ENCODE measurements at places on chromosomes 5 and 9.

GRCh38 chr5:143116814-143117213 lies 286.7 kb downstream of the NR3C1 start:
- DNase-seq = no peak

- DNase-seq = peak; percentile 85
Measured at GRCh38 chr5:1385395-1386273, 40.7 kb upstream of the CLPTM1L start.

DNA sequence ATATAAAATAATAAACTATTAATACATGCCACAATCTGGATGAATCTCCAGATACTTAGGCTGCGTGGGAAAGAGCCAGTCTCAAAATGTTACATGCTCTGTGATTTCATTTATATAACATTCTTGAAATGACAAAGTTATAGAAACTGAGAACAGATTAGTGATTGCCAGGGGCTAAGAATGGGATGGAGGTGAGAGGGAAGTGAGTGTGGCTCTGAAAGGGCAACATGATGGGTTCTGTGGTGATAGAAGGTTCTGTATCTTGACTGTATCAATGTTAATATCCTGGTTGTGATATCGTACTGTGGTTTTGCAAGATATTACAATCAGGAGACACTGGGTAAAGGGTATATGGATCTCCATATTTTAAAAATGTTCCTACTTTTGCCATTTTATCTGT lies 50.7 kb downstream of the SPEF2 start:
- peak; percentile 63 for DNase-seq

DNA sequence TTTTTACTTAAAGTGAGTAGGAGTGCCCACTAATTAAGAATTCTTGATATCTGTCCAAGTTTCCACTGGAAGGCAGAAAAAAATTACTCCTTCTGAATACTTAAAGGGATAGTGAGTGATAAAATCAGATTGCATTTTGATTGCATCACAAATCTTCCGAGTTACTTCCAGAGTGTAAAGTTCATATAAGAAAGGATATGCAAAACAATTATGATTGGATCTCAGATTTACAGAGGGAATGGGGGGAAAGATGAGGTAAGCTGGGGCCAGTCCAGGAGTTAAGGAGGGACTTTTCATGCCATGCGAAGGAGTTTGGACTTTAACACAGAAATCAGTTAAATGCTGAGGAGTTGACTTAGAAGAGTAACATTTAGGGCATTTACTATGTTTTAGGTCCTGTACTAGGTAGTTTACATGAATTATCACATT lies 9.3 kb upstream of the RNF145 start:
- no peak for DNase-seq

DNA sequence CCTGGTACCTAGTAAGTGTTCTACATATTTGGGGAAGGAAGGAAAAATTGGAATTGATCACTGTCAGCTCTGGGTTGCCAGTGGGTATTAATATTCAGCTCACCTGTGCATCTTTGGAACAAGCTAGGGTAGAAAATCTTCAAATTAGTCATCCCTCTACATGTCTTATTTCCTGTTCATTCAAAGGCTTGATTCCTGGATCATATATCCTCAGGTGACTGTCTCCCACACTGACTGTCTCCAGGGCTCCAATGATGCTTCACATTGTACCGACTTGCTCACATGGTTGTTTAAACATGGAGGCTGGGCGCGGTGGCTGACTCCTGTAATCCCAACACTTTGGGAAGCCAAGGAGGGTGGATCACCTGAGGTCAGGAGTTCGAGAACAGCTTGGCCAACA lies 11.6 kb upstream of the SUSD1 start:
- DNase-seq = no peak

GRCh38 chr5:149153751-149154610 lies 12.7 kb downstream of the ABLIM3 start:
- DNase-seq = no peak

GRCh38 chr9:121651295-121652020 lies at the start of gene DAB2IP:
TSS of gene DAB2IP (plus strand) at chr9:121651634. CDS start at chr9:121651776, 142 bp downstream.
- DNase-seq = no peak

- no peak for DNase-seq
Measured at GRCh38 chr5:116046261-116046660, 14.0 kb downstream of the ARL14EPL start.

DNA sequence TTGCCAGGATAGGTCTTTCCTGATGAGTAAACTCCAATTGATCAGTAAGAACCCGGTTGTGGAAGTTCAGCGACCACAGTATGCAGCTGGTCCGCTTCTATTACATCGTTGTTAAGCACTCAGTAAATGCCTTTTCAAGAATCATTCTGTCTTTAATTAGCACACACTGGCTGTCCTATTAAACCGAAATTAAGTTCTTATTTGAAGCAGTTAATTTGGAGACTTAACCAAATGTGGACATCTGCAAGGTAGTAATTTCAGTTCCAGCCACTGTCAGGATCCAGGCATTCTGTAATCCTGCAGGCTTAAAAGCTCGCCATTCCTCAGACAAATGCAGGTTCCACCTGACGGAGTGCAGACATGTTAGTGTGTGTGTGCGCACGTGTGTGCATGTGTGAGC lies 254.6 kb downstream of the IRX2 start:
- no peak for DNase-seq

DNA sequence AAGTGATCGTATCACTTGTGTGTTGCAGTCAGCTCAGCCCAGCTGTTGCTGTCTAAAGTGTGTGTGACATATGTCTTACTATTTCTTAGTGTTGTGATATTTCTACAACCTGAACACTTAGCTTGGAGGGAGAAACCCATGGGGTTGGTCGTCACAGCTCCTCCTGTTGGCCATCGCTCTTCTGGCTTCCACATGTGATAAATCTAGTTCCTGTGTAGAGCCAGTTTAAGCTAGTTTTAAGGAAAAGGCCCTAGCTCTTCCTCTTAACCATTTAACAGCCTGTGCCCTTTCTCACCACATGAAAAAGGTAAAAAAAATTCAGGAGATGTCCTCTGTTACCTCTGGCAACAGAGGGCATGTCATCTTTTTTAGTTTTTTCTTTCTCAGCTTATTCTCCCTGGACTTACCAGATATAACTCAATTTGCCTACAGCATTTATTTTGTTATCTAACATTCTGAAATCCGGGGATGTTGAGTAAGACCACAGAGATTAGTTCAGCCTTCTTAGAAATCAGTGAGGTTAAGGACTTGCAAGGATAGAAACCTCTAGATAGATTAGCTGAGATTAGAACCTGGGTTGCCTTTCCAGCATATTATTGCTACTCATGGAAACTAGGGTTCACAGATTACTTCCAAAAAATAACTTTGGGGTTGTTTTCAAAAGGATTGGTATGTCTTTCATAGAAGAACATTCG lies 100.4 kb downstream of the GAPVD1 start:
- peak; percentile 16 for DNase-seq

DNA sequence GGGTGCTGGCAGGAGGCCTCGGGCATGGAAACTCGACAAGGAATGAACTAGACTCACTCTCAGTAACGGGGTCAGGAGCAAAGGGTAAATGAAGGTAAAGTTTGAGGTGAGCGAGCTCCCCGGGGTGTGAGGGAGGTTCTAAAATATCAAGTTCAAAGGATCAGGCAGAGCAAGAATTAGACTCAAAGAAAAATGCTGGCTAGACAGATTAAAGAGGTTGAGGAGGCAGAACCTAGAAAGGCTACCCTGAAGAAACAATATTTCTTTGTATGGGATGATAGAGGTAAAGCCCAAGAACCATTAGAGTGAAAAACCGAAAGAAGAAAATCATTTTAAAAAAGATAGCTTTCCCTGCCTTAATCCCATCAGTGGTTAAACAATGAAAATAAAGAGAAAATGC lies 386.7 kb upstream of the MEF2C start:
- DNase-seq = no peak

GRCh38 chr9:75780185-75780584 lies 110.3 kb upstream of the PCSK5 start:
- DNase-seq = no peak

DNA sequence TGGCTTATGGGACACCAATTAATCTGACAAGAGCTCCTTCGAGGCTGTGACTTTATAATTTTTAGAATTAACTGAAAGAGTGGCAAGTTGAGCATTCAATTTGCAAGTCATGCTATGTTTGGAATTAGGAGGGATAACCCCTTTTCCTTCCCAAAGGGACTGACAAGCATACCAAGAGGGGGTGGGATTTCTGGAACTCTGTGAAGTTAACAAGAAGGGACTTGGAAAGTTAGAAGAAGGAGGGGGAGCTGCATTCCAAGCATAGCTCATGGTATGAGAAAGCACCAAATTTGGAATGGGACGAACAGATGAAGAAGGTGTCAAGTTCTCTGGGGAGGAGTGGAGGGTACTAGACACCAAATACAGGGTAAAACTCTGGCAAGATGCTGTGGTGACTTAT lies 8.9 kb upstream of the PALM2AKAP2 start:
- DNase-seq = no peak

- DNase-seq = peak; percentile 33
Measured at GRCh38 chr5:171419688-171420430, 412 bp downstream of the FGF18 start.

- DNase-seq = no peak
Measured at GRCh38 chr5:91712718-91713117, 329.6 kb upstream of the ARRDC3 start.

DNA sequence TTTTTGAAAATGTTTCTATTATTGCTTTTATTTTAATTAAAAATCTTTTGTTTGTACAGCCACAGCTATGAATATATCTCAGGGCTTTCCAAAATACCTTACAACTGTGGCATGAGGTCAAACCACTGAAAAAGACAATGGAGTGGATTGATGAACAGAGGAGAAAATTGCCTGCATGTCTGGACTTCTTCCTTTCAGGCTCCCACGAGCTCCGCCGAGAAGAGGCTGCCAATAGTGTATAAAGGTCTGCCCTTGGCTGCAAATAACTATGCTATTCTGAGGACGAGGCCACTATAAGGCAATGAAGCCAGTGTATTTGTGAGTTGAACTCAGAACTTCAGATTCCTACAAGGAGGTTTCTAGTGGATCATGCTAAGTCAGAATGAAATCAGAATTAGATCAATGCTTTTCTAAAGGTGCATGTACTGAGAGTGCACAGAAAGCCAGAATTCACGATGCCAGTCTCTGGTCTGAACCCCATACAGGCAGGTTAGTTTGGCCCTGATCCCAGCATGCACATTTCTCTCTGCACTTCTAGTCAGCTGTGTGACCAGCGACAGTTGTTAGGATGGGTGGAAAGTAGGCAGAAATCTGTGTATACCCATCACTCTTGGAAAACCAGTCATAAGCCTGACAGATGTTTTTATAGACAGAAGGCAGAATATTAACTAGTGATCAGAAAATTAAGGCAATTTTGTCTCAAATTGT lies 42.7 kb upstream of the PLPP1 start:
- no peak for DNase-seq

- peak; percentile 98 for DNase-seq
Measured at GRCh38 chr5:67206929-67207328, 10.3 kb upstream of the CD180 start.

DNA sequence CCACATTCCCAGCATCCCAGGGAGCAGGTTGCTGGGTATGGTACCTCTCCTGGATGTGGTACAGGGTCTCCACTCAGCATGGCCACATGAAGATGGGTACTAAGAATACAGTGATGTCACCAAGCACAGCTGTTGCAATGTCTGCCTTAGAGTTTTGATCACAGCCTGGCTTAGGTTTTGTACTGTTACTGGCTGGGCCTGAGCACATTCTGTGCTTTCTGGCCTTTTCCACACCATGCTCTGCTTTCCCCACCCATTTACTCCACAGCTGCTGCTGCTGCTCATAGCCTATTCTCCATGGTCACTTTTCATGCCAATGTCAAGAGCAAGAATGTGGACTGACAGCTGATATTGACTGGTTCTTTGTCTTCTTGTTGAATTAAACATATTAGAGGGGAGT lies 481.9 kb downstream of the ARHGEF28 start:
- DNase-seq = no peak

DNA sequence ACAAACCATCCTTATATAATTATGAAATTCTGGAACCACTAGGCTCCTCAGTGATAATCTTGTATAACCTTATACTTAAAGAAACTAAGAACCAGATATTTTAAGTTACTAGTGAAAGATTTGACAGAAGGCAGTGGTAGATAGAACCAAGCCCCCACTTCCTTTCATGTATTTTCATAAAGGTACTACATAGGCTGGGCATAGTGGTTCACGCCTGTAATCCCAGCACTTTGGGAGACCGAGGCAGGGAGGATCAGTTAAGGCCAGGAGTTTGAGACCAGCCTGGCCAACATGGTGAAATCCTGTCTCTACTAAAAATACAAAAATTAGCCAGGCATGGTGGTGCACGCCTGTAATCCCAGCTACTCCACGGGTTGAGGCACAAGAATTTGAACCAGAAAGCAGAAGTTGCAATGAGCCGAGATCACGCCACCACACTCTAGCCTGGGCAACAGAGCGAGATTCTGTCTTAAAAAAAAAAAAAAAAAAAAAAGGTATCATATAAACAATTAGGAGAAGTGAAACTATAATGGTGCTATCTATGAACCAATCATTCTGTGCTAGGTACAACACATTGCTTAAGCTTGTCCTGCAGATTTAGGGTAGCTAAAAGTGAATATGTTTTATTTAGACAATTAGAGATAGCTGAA lies 27.9 kb upstream of the DTWD2 start:
- no peak for DNase-seq

- DNase-seq = no peak
Measured at GRCh38 chr5:16810208-16810854, 125.8 kb downstream of the MYO10 start.

DNA sequence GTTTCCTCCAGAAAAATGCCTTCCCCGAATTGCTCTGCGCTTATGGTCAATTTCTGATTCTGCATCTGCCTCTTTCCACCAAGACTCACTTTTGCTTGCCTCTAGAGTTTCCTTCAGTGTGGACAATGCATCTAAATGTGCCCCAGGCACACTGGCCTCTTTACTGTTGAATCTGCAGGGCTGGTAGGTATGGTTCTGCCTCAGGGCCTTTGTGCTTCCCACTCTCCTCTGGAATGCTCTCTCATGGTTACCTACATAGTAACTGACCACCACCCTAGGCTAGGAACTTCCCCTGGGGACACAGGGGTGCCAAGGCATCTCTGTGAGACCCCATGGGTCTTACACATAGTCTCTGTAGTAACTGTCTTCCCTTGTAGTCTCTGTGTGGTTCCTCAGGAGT lies 1258.6 kb downstream of the CDH12 start:
- DNase-seq = no peak

- peak; percentile 85 for DNase-seq
Measured at GRCh38 chr9:130053504-130054324, at the start of gene GPR107. TSS of gene GPR107 (plus strand) at chr9:130053906. CDS start at chr9:130053933, 27 bp downstream.

GRCh38 chr9:39108145-39108544 lies 179.8 kb downstream of the CNTNAP3 start:
- no peak for DNase-seq

DNA sequence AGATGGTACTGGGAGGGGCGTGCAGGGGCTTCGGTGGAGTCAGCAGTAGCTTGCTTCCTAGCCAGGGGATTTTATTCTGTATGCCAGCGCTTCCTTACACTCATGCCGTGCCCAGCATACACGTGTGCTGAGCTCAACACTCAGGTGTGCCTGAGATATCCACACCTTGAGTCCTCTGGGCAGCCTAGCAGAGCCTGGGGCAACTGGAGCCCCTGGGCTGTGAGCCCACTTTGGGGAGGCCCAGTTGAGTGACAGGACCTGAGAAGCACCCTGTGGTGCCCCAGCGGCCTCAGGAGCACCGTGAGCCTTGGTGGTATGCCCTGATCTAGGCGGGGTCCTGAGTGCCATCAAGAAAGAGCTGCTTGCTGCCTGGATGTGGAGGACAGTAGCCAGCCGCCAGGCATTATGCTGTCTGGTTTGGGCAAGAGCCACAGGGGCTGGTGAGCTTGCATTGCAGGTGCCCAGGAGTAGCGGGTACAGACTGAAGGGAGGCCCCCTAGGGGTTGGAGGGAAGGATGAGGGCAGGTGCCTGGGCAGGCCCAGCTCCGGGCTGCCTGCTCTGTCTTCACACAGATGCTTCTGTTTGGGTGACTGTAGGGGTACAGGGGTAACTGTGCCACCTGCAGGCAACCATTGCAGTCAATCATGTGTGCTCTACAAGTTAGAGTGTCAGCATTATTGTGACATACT lies 42.9 kb downstream of the BNIP1 start:
- DNase-seq = peak; percentile 25

Data from activated CD4-positive, alpha-beta T cell treated with anti-CD3 and anti-CD28 coated beads, Interleukin-10, Interleukin-2, amounts not matched to agents 100 ng/mL and 50 ng/mL, durations not matched to agents 16 hours and 8 hours (primary cell).